Tongue (tissue), 3 donors: ENCODE measurements at places on chromosomes 4 and X. TPM values are rescaled to one million over a fixed set of nuclear protein-coding genes. Genes with fewer than 3 reads are reported as not detected.
A peak's percentile ranks its signal among the peaks of the same experiment; 100 is the strongest.

The SOD3 gene
- total RNA-seq, result 46.3 TPM

- no peak for DNase-seq
Observed at GRCh38 chr4:31261632-31262031, 541.5 kb downstream of the PCDH7 start.

The PCDH18 gene
- 95.8 TPM for total RNA-seq

- no peak for DNase-seq
Observed at GRCh38 chrX:38991656-38992440, 190.6 kb downstream of the MID1IP1 start.

The BTK gene
- 3.6 TPM for total RNA-seq

- DNase-seq, result peak; percentile 61
Observed at GRCh38 chr4:17232566-17233253, 279.2 kb downstream of the QDPR start.
